ENCODE measurements at places on chromosomes 3 and 15.

- no peak for DNase-seq
These were observed 99.9 kb upstream of the TJP1 start for GRCh38 chr15:29922191-29922590.

DNA sequence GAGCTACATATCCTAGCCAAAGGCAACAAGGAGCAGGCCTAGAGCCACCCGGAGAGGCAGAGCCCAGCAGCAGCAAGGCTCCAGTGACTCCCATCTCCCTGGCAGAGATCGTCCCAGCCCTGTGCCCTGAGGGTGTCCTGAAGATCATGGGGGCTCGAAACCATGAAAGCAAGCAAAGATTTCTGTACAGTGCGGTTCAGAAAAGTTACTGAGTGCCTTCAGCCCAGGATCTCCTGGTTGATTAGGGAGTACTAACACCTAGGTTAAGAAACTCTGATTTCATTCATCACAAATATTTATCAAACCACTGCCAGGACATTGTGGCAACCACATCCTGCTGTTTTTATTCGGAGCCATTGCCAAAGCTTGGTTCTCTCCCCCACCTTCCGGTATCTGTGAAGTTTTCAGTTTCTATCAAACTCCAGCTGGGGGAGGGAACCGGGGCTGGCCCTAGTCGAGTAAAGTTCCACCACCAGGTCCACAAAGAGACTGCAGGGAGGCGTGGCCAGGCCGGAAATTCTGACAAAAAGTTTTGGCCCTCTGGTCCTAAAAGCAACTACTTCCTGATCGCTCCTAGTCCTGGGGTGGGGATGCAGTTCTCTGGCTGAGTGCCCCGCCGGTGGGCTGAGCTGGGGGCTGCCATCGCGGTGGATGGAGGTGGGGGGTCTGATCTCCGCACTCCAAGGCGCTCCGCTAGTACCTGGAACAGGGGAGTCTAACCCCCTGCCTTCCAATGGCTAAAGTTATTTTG lies 1.2 kb downstream of the RAB43 start:
- DNase-seq = peak; percentile 98

DNA sequence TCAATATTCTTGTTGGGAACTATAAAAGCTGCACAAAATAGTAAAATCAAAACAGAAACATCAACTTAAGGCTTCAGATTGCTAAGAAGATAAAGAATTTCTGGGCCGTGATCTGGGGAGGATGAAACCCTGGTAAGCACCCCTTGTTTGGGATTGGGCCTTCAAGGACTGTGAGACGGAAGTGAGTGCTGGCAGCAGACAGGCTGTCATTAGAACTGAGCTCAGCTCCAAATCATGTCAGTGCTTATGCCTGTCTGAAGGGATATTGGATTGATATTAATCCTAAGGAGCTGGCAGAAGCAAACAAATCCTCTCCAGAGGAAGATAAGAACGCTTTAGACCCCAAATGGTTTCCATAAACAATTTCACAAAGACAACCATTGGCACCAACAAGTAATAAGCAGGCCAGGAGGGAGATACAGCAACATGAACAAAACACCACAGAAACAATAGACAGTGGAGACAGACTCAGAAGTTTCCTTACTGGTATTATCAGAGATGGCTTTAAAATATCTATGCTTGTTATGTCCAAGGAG lies 72.6 kb upstream of the CTXND1 start:
- no peak for DNase-seq

GRCh38 chr3:21889166-21889565 lies 138.2 kb upstream of the ZNF385D start:
- DNase-seq = no peak

DNA sequence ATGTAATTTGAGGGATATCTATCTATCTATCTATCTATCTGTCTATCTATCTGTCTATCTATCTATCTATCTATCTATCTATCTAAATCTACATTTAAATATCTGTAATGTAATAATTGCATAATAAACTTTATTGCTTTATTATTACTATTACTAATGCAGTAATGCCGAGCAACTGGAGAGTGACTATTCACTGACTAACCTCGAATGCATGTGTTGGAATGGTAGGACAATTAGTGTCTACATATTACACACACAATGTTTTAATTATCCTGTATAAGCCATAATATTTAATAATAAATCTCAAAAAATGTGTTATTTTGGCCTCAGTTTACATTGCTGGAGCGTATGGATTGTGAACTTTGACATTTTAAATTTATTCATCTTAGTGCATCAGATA lies 25.2 kb upstream of the CNTN3 start:
- no peak for DNase-seq

DNA sequence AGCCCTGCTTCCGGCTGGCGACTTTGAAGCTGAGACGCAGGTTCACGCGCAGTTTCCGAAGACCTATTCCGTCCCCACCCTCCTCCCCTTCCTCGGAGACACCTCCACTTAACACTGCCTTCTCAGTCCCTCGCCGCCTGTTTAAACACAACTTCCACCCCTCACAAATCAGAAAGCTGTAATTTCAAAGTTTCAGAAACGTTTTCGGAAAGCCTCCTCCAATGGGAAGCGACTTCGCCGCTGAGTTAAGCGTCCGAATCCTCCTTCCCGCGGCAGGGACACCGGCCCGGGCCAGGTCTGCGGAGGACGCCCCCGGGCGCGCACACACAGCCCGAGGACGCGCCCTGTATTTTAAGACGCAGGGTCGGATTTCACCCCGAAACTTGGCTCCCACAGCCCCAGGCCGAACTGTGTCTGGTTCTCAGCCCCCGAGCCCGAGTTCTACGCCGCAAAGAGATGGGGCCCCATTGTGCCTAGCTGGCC lies 559 bp upstream of the LRRN1 start:
- no peak for DNase-seq

DNA sequence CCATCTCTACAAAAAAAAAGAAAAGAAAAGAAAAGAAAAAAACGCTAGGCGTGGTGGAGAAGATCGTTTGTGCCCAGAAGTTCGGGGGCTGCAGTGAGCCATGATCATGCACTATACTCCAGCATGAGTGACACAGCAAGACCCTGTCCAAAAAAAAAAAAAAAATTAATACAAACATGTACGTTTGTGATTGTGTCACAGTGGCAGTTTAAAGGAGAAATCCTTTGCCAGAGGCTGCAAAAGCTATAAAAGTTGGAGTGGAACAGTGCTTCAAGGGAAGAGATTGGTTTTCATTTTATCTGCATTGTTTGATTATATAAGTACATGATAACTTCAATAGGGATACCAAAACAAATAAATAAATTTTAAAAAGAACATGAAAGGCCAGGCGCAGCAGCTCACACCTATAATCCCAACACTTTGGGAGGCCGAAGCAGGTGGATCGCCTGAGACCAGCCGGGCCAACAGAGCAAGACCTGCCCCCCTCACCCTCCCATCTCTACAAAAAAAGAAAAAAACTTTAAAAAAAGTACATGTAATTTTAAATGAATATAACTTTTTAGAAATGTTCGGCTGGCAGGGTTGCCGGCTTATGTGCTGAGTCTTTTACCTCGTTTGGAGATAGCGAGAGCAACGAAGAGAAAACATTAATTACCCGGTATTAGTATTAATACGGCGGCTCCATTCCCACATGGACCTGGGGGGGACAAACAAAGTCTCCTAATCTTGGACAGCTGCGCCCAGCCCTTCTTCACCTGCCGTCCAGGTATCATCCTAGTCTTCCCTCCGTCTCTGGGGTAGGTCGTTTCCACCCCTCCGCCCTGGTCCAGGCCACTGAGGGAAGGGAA lies 573 bp upstream of the DIS3L start:
- no peak for DNase-seq

GRCh38 chr3:49716691-49717210 lies 2.7 kb downstream of the AMIGO3 start:
- DNase-seq = no peak

DNA sequence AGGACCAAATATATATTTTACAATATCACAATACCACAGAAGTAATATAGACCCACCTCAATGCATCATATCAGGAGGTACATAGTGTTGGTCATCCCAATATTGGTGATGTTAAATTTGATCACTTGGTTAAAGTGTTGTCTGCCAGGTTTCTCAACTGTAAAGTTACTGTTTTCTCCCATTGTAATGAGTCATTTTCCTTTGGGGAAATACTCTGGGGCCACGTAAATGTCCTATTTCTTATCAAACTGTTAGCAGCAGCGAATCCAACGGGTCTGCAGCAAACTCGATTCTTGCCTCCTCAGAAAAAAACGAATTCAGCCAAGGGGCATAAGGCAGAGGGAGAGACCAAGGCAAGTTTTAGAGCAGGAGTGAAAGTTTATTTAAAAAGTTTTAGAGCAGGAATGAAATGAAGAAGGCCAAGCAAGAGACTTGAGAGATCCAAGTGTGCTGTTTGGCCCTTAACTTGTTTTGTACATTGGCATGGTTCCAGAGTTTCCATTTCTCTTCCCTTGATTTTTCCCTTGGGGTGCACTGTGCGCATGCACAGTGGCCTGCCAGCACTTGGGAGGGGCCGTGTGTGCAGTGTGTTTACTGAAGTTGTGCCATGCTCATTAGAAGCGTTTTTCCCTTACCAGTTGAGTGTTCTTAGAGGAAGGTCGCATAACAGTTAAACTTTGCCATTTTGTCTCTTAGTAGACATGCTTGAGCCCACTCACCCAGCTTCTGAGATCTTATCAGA lies 512.5 kb downstream of the AGBL1 start:
- DNase-seq = no peak

GRCh38 chr3:128588147-128588546 lies 62.5 kb downstream of the RPN1 start:
- DNase-seq = no peak

- DNase-seq = no peak
These were observed 106.1 kb upstream of the HES1 start for GRCh38 chr3:194029846-194030245.

DNA sequence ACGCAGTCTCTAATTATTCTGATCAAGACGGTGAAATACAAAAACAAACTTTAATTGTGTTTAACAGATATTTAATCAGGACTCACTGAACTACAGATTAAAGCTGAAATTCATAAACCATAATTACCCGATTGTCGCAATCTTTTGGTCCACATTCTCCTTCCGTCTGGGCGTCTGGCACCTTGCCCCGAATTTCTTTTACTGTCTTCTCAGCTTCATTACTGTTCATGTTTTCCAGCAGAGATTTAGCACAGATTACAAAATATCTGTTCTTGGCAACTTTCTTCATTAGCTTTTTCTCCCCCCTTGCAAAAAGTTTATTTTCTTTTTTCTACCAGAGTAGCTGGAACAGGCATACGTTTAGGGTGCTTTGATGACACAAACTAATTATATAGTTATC lies 271.4 kb downstream of the TIGIT start:
- no peak for DNase-seq

- DNase-seq = no peak
These were observed 95.7 kb downstream of the VGLL3 start for GRCh38 chr3:86895202-86895601.

GRCh38 chr3:108610651-108611050 lies 21.1 kb downstream of the DZIP3 start:
- DNase-seq = no peak

- peak; percentile 23 for DNase-seq
These were observed 39.6 kb downstream of the TGM4 start for GRCh38 chr3:44913868-44914468.

- no peak for DNase-seq
These were observed 235.8 kb upstream of the TMCO5A start for GRCh38 chr15:37698679-37699078.

GRCh38 chr15:44082558-44083157 lies 112.4 kb downstream of the FRMD5 start:
- no peak for DNase-seq

DNA sequence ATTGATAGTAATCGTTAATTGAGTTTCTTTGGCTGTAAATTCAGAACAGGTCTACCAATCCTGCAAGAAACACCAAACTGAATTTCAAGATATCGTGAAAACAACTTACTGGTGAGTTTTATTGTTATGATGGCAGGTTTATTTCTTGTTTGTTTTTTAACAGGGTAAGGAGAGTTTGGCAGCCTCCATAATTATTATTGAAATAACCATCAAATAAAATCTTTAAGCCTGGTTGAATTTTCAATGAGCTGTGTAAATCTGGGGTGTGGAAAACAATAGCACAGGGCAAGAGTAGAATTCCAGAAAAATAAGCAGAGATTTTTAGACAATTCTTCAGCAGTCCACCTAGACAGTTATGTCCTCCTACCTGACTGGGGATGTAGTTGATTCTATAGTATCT lies 196.5 kb downstream of the MECOM start:
- DNase-seq = no peak

DNA sequence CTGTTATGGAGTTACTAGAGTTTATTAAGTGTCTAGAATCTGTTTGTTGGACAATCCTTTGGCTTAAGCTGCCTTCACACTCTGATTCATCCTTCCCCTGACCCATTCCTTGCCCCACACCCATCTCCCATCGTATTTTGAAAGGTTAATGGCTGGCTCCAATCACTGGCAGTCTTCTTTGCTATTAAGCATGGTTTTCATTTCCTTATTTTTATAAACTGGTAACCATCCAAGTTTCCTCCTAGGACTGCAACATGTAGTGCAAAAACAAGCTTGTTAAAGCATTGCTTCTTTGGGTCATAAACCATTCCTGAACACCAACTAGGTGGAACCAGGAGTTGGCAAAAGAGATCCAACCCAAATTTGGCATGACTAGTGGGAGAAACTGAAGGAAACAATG lies 148.4 kb downstream of the DTWD1 start:
- DNase-seq = no peak

GRCh38 chr3:196765454-196765853 lies 25.8 kb downstream of the PAK2 start:
- no peak for DNase-seq

GRCh38 chr3:128083980-128084674 lies 31.9 kb downstream of the SEC61A1 start:
- DNase-seq = no peak

GRCh38 chr3:129485721-129486663 lies 42.4 kb upstream of the RHO start:
- no peak for DNase-seq

DNA sequence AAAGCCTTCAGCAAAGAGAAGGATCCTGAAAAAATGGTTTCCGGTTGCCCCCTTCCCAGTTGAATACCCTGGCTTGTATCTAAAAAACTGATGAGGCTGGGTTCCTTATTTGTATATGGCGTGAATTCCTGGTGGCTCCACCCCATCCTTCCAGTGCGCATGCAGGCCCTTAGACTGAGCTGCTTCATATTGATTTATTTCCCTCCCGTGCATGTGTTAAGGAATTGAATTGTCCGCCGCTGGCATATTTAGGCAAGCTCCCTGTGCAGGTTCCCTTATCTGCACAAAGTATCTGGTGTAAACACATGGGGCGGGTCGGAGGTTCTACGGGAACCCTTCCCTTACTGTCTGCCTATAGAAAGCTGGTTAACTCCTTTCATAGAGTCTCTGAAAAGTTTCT lies 362.4 kb downstream of the FEZF2 start:
- no peak for DNase-seq

DNA sequence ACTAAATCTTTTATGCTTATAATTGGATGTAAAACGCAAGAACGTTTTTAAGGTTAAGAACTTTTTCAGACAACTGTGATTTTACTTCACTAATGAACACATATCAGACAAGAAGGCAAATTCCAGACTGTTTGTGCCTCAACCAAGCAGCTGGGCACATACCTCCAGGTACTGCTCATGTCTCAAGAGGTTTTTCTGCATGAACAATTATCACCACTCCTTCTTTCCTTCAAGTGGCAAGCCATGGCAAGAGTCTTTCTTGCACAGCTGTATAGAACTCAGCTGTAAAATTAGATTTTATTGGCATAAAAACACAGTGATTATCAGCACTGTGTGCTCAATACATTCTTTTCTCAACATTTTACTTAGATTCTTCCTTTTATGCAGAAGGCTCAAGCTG lies 64.3 kb downstream of the FNDC3B start:
- no peak for DNase-seq

- DNase-seq = no peak
These were observed 169.7 kb downstream of the RSRC1 start for GRCh38 chr3:158279609-158280008.
